KG1 (cell line): ENCODE measurements at places on chromosomes 2 and 18.

- DNase-seq, result no peak
Observed at GRCh38 chr2:39411181-39411944, 25.7 kb downstream of the MAP4K3 start.

GRCh38 chr2:167582619-167583018 is 664.8 kb downstream of the STK39 start:
- DNase-seq, result no peak

- no peak for DNase-seq
Observed at GRCh38 chr2:132581991-132582738, 87.8 kb downstream of the LYPD1 start.

- DNase-seq, result no peak
Observed at GRCh38 chr2:42498497-42498896, 4.7 kb upstream of the KCNG3 start.

DNA sequence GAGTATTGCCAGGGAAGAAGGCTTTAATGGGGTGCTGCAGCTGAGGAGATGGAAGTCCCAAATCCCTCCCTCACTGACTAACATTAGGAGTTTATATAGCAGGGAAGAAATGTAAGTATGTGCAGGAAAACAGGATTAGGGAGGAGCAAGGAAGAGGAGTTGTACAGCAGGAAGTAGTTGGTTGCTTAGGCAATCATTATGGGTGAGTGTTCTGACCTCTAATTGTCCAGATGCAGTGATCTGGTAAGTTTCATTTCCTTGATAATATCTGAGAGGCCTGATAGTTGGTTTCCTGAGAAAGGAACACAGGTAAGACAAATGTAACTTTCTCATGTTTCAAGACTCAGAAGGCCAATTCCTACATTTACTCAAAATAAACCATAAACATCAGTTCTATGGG is 331.9 kb upstream of the GULP1 start:
- no peak for DNase-seq

DNA sequence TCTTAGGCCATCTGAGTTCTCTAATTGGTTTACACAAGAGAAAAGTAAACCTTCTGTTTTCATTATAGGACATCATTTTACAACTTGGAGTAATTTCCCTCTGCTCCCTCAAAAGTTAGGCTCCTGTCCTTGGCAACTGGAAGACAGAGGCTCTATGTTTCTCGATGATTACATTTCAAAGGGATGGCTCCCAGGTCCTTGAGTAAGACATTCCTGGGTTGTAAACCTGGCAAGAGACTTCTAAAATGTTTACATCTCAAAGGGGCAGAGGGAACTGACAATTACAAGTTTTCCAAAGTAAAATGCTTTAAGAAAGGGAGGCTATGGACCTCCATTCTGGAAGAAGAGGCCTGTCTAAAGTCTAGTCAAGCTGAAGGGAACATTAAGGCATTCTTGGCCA is 268.3 kb upstream of the REG3G start:
- DNase-seq, result no peak

DNA sequence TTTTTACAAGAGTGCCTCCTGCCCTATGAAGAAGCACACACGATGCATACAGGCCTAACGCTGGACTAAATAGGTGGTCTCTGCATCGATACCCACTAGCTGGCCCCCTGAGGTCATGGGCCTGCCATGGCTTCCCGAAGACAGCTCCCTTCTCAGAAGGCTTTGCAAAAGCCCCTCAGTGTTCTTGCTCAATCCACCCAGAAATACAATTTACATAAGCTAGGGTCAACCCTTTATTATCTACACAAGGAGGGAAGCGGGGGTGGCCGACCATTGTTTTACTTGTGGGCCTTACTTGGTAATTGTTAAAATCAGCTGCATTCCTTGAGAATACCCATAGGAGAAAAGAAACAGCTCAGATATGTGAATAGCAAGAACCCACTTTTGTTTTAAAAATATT is 28.5 kb downstream of the UXS1 start:
- no peak for DNase-seq

- DNase-seq, result no peak
Observed at GRCh38 chr2:46493241-46493970, 14.0 kb downstream of the TMEM247 start.

GRCh38 chr18:1796636-1797035 is 774.7 kb downstream of the METTL4 start:
- no peak for DNase-seq

- no peak for DNase-seq
Observed at GRCh38 chr2:85718009-85718391, 23.8 kb downstream of the GNLY start.

- no peak for DNase-seq
Observed at GRCh38 chr2:19472391-19472978, 114.1 kb upstream of the OSR1 start.

GRCh38 chr2:11669454-11670291 is at the start of gene NTSR2:
TSS of gene NTSR2 (minus strand) at chr2:11670195. CDS start at chr2:11670129, 66 bp downstream.
- DNase-seq, result no peak
